LNCaP clone FGC (cell line): ENCODE measurements at places on chromosomes 2 and 18.

- no peak for DNase-seq
Observed at GRCh38 chr2:237223201-237223861, 137.6 kb downstream of the COPS8 start.

DNA sequence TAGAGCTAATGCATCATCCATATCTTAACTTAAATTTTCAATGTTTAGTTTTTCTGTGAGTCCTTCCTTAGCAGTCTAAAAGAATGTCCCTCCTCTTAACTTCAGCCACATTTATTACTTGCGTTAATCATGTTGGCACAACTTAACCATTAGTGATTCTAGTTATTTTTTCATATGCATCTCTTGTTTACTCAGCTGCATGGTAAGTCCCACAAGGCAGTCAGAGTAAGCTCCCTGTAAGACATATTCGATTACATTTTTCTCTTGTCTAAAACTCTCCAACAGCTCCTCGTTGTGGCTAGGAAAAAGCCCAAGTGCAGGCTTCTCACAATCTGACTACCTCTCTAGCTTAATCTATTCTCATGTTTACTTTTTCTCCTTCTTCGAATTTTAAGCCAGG is 2045.3 kb upstream of the PIK3C3 start:
- DNase-seq = peak; percentile 56

- no peak for DNase-seq
Observed at GRCh38 chr18:9974279-9974915, 60.6 kb downstream of the VAPA start.

- no peak for DNase-seq
Observed at GRCh38 chr18:58336605-58337004, 292.3 kb downstream of the ALPK2 start.

DNA sequence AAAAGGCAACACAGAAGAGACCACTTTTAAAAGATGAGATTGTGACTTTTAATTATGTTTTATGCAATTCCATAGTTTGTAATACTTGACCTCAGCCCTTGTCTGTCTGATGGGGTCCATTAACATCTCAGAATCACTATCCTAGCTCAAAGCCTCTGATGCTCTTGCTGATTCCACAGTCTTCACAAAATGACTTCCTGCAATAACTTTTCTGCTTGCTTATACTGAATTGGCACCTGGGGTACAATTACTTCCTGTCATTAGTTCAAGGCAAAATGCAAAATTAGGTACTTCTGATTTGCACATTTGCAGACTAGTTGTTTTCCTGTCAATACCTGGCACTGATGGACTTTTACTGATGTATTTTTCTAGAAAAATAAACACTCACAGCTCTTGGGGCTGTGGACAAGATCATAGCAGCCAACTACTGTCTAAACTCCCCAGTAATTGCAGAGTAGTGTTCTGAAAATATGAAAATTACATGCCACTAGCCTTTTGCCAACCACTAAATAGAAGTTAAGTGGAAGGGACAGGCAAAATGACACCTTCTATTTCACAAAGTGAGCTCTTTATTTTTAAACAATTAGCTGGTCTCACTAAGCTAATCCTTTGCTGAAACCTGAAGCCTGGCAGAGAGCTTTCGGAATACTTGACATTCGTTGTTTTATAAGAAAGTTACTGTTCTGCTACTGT is 129.1 kb downstream of the PIEZO2 start:
- no peak for DNase-seq

DNA sequence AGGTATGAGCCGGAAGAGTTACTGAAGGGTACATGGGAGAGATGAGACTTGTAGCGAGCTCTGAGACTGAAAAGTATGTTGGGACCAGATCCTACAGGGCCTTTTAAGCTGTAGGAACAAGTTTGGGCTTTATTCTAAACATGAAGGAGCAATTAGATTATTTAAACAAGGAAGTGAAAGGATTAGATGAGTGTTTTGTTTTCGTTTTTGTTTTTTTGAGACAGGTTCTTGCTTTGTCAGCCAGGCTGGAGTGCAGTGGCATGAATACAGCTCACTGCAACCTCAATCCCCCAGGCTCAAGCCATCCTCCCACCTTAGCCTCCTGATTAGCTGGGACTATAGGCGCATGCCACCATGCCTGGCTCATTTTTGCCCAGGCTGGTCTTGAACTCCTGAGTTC is 110.7 kb downstream of the C1D start:
- DNase-seq = no peak

DNA sequence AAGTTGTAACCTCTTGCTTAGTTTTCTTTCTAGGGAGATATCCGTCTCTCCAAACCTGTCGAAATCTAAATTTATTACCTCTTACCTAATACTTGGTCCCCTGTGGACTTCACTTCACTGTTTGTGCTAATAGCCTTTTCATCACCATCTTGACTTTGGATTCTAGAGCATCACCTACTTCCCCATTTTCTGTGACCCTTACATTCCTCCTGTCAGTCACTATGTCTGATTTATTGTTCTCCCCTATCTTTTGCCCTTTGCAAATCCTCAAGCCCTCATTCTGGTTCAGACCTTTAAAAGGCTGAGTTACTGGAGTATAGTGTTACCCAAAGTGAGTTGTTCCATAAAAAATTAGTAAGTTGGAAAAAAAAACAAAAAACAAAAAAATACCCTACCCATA is 7.5 kb downstream of the MYO1B start:
- no peak for DNase-seq

DNA sequence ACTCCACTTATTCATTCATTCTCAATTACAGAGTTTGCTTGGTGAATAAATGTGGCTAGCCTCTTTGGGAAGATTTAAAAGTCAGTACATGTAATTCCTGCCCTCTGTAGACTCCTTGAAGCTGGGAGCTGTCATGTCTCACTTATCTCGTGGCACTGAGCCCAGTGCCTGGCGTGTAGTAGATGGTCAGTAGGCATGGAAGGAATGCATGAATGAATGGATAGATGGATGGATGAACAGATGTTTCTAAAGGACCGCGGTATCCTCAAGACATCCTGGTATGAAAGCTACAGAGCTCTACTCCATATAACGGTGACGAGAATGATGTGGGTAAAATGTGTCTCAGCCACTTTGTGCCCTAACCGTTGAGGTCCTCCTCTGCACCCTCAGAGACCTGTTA is 83.0 kb downstream of the MARCO start:
- DNase-seq = no peak

- peak; percentile 78 for DNase-seq
Observed at GRCh38 chr2:217672472-217672871, 330.3 kb downstream of the TNS1 start.

DNA sequence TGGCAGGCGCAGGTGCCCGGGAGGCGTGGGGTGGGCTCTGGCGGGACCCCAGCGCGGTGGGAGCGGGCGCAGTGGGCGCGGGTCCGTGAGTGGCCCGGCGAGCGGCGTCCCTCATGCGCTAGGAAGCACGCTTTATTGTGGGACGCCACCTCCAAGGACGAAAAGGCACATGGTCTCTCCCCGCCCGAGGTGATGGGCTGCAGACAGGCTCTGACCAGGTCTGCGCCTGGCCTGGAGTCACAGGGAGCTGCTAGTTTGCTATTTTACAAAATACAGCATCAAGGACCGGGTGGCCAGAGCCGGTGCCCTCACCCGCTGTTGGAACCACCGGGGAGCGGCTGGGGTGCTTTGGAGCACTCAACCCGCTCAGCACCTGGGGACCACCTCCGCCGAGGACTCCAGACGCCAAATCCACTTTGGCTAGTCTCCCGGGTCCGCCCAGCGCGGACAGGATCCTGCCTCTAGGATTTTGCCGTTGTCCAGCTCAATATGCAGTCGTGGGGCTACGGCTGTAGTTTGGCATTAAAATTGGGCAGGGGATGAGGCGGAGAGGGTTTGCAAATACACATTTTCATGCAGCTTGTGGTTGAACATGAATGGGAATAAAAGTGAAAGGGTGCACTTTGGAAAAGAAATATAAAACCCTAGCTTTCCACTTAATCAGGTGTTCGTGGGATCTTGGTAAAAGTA is 65.4 kb downstream of the LRRFIP1 start:
- no peak for DNase-seq

DNA sequence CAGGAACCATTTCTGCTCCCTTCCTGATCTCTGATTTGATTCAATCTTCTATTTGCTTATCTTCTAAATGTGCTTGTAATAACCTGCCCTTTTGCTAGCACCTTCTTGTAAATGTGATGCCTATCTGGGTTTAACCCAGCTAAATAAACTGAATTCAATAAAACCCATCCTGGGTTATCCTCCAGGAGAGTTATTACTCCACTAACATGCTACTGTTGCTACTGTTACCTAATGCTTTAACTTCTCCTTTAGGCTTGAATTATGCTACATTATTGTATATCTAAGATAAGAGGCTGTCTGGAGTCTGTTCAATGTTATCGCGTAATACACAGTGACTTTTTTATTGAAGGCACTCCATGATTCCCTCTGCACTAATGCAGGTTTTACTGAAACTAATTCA is 206.5 kb upstream of the CTAGE1 start:
- peak; percentile 55 for DNase-seq

GRCh38 chr18:76495435-76496193 is 572 bp upstream of the ZNF516 start:
- no peak for DNase-seq

DNA sequence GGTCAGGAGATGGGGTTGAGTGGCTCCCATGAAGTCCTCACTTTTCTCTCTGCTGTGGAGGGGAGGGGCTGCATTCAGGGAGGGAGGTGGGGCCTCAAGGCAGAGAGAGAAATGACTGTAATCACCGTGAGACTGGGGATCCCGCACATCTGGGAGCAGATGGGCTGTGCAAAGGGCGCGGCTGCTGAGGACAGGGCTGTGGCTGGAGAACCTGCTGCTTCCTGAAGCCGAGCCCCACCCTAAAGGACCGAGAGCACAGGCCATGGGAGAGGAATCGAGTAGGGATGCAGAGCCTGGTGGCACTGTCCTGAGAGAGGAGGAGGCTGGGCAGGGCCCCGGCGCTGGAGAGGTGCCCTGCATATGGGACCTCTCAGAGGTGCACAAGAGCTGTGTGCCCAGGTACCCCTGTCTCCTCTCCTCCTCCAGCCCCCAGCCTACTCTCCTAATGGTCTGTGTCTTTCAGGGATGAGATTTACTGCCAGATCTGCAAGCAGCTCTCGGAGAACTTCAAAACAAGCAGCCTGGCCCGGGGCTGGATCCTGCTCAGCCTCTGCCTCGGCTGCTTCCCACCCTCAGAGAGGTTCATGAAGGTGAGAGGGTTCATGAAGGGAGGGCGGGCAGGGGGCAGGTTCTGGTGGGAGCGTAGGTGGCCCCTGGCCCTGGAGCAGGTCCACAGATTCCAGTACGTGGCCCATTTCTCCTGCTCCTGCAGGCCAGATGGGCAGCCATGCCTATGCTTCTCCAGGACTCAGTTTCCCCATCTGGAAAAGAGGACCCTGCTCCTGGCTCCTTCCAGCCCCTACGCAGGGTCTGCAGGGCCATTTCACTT is 25.9 kb upstream of the GPR17 start:
- DNase-seq = no peak

- DNase-seq = peak; percentile 17
Observed at GRCh38 chr2:104889291-104889959, 35.5 kb downstream of the POU3F3 start.
